NCI-H460 (cell line): ENCODE measurements at places on chromosomes 16 and 17.

DNA sequence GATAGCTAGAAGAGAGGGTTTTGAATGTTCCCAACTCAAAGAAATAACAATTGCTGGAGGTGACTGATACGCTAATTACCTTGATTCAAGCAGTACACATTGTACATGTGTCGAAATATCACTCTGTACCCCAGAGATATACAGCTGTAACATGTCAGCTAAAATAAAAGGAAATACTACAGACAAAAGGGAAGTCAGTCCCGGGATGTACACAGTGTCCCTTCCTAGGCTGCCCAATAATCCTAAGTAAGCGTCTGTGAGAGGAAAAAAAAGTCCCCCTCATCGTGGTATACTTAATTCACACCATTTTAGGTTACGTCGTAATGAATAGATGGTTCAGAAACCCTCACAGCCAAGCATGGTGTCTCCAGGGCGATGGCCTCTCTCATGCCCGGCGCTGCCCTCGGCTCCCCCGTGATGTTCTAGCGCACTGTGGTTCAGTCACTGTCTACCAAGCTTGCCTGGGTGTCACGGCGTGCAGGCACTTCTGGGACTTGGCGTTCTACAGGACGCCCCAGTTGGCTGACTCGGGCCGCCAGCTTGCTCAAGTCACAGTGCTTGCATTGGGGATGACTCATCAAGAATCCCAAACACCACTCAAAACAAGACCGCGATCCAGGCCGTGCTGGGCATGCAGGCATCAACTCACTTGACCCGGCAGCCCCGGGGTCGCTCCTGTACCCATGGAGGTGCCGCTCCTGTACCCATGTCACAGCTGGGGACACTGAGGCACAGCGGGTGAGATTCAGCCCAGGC is 27.6 kb downstream of the CCDC40 start:
- DNase-seq = peak; percentile 67

DNA sequence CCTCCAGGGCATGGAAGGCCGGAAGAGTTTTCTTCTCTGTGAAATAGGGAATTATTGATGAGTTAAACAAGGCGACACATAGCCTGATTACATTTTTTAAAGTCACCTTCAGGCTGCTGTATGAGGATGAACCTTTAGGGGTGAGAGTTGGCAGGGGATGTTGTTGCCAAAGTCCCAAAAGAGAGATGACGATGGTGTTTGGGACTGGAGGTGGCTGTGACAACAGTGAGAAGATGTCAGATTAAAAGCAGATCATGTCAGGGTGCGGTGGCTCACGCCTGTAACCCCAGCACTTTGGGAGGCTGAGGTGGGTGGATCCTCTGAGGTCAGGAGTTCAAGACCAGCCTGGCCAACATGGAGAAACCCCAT is 16.8 kb upstream of the ASGR2 start:
- DNase-seq = no peak

- DNase-seq = no peak
Observed at GRCh38 chr17:38451030-38451839, 23.0 kb downstream of the ARHGAP23 start.

GRCh38 chr17:5123343-5124124 is 7.7 kb downstream of the USP6 start:
- no peak for DNase-seq

DNA sequence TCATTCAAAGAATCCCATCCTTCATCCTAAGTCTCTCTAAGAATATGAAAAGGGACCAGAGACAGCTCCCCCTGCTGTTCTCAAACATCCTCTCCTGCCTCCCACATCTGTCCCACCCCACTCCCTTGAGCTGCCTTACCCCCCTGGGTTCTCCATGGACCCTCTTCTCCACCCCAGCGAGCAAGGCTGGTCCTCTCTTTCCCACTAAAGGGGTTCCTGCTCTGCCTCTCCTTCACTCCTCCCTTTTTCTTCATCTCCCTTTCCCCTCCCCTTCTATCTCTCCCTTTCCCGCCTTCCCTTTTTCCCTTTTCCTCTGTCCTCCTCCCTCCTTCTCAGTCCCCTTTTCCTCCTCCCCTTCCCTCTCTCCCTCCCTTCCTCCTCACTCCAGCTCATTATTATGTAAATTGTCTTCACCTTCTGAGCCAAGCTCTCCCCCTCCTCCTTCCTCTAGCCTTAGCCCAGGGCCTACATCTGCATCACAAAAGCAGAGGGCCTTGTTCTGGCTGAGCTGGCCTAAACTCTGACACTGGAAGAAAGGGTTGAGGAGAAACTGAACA is 90.0 kb downstream of the GNAO1 start:
- no peak for DNase-seq

GRCh38 chr17:62826956-62827355 is 18.8 kb upstream of the MARCHF10 start:
- DNase-seq = no peak

DNA sequence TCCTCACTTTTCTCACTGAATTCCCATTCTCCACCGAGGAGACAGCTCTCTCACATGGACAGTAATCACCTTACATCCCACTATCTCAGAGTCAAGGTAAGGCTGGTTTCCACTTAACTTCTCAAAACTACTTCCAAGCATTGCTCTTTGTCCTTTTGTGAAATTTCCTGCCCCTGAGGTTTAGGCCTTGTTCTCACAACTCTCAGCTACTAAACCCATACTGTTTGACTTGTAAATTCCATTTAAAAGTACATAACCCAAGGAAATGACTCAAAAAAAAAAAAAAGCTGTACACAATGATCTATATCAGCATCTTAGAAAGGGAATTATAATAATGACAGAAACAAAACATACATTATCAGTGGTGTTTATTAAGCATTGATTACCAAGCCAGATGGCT is 8.8 kb downstream of the CDC27 start:
- no peak for DNase-seq

DNA sequence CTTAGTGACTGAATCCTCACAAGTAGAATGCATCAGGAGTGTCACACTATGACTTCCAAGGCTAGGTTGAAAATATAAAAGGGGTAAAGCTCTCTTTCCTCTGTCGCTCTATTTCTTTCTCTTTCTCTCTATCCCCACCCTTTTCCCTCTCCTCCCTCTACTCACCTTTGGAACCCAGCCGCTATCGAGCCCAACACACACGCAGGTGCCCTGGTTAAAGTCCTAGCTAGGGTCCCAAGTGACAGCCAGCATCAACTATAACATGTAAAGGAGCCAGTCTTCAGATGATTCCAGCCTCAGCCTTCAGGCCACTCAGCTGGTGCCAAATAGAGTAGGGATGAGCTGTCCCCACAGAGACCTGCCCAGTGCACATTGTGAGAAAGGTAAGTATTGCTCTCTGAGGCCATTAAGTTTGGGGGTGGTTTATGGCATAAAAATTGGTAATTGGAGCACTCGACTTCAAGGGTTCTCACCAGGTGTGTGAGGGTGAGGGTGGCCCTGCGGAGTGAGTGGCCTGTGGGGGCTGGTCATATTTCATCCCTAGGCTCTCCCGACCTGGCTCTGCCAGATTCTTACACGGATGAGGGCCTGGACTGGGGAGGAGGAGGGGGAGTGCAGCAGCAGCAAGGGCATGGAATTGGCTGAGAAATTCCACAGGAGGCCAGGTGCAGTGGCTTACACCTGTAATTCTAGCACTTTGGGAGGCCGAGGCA is 14.9 kb upstream of the C16orf54 start:
- no peak for DNase-seq

DNA sequence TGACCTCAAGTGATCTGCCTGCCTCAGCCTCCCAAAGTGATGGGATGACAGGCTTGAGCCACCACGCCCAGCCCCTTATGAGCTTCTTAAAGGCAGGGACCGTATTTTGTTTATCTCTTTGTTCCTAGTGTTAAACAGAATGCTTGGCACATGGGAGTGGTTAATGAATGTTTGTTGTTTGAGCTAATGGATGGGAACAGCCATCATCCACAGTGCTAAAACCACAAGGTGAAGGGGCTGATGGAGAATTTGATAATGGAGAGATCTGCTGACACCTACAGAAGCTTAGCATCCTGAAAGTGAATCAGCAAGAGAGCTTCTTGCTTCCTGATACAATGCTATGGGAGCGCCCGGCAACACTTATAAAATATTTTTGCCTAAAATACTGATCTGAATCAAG is 8.6 kb upstream of the CDH1 start:
- no peak for DNase-seq

- peak; percentile 26 for DNase-seq
Observed at GRCh38 chr17:44110823-44111633, 12.4 kb downstream of the HDAC5 start.

GRCh38 chr17:802481-802880 is 20.3 kb downstream of the MRM3 start:
- no peak for DNase-seq

GRCh38 chr17:13197586-13197985 is 179.8 kb upstream of the ELAC2 start:
- no peak for DNase-seq

DNA sequence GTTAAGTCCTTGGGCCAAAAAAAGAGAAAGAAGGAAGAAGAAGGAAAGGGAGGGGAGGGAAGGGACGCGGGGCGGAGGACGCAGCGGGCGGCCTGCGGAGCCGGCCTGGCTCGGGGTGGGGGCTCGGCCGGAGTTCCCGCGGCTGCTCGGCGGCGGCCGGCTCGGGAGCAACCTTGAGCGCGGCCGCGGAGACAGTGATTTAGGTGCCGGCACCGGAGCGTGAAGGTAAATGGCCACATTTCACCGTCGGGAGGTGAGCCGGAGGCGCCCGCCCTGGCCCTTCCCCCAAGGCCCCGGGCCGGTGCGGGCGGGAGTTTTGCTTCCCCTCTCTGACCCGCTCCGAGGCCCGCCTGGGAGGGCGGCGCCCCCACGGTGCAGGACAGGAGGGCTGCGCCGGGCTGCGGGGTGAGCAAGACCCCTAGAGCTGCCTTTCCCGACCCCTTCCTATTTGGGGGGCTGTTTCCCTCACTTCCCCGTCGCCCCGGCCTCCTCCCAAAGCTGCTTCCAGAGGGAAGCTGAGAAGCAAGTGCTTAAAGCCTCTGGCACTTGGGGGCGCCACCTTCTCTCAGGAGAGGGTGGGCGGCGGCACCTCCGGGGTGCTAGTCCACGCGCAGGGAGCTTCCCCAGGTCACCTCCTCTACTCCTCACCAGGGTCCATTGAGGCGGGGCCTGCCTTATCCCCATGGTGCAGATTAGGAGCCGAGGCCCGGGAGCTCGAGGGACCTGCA is 56.5 kb downstream of the MRM1 start:
- DNase-seq = no peak

DNA sequence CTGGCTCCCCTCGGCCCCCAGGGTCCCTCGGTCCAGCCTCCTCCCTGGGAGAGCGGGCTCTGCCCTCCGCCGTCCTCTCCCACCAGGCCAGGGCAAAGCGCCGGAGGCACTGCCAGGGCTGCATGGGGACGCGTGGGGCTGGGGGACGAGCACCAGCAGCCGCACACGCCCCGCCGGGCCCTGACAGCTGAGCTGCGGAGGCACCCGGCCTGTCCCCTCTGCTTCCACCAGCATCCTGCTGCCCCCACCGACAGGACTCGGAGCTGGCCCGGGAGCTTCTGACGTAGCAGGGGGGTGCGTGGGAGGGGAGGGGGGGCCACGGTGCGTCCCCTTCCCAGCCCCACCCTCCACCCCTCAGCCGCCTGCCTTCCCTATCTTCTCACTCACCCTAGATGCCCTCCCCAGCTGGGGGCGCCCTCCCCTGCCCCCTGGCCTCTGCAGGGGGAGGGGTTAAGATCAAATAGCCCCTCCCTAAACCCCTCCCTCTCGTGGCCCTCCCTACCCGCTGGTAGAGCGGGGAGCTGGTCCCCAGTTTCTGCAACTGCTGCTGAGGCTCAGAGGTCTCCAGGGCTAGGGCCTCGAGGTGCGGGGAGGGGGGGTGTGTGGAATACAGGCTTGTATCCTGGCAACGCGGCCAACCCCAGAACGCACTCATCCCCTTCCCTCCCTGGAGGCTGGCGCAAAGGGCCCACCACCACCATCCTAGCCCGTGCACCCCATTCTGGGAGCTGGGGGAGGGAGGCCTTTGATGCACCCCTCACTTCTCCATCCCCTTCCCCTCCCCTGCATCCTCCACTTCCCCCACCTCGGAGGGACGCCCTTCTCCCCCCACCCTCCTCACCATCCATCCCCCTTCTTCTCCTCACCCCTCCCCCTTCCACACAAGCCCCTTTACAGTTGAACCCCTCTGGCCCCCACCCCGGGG is 1.0 kb downstream of the SRCIN1 start:
- DNase-seq = no peak
